ENCODE measurements at places on chromosomes 13 and 19.

GRCh38 chr19:18725841-18726770 lies 42.6 kb downstream of the CRTC1 start:
- no peak for DNase-seq

DNA sequence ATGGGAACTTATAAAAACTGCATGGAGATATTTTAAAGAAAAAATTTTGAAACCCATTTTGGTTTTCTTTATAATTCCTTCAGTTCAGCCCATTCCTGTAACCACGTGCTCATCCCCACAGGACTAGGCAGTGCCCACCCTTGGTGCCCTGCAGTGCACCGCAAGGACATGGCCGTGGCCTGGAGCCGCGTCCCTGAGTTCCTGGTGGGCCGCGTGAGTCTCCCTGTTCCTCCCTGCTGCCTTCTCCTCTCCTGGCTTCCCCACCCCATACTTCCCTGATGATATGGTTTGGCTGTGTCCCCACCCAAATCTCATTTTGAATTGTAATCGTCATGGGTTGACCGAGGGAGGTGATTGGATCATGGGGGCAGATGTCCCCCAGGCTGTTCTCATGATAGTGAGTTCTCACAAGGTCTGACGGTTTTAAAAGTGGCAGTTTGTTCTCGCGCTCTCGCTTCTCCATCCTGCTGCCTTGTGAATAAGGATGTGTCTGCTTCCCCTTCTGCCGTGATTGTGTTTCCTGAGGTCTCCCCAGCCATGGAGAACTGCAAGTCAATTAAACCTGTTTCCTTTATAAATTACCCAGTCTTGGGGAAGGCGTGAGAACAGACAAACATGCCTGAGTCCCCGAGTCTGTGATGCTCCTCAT lies 31.6 kb upstream of the TFDP1 start:
- DNase-seq, result no peak

GRCh38 chr13:24270639-24271141 lies 38.7 kb upstream of the C1QTNF9 start:
- no peak for DNase-seq

GRCh38 chr13:22198001-22198400 lies 527.1 kb downstream of the FGF9 start:
- DNase-seq, result no peak

- DNase-seq, result no peak
Observed at GRCh38 chr19:33556261-33556660, 34.7 kb upstream of the PEPD start.

GRCh38 chr13:32376642-32377415 lies 51.1 kb downstream of the N4BP2L1 start:
- no peak for DNase-seq

GRCh38 chr19:55387736-55388497 lies 2.2 kb downstream of the RPL28 start:
- DNase-seq, result no peak

DNA sequence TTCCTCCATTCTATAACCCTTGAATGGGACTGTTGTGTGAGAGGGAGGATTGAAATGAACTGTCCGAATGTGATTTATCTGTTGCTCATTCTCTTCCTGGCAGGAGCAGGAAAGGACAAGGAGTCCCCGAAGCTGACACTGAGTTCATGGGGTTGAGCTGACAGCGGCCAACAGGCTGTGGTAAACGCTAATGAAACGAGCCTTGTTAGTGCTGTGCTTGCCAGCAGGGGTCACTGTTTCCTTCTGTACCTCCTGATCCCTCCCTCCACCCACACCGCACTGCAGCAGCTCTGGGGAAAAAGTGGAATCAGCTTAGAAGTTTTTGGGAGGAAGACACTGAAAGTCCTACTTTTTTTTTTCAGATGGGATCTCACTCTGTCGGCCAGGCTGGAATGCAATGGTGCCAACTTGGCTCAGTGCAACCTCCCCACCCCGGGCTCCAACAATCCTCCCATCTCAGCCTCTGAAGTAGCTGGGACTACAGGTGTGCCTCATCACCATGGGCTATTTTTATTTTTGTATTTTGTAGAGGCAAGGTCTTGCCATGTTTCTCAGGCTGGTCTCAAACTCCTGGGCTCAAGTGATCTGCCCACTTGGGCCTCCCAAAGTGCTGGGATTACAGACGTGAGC lies 6.7 kb upstream of the ZNF761 start:
- peak; percentile 28 for DNase-seq

GRCh38 chr13:39536274-39536673 lies 66.7 kb downstream of the LHFPL6 start:
- DNase-seq, result no peak
